ENCODE measurements at places on chromosomes 6 and 20.

- DNase-seq, result no peak
These were observed 159.9 kb downstream of the OR2B2 start for GRCh38 chr6:27752038-27752885.

GRCh38 chr6:108942556-108943492, 94.6 kb downstream of the ARMC2 start:
- no peak for DNase-seq

GRCh38 chr6:150666071-150666470, 66.4 kb downstream of the PLEKHG1 start:
- DNase-seq, result no peak

GRCh38 chr6:141956868-141957267, 175.9 kb upstream of the GJE1 start:
- DNase-seq, result no peak

GRCh38 chr6:3122823-3123182, 4.3 kb downstream of the BPHL start:
- no peak for DNase-seq

- no peak for DNase-seq
These were observed 115.9 kb downstream of the QRSL1 start for GRCh38 chr6:106745197-106745770.

GRCh38 chr6:18306977-18307376, 42.6 kb upstream of the DEK start:
- DNase-seq, result no peak

DNA sequence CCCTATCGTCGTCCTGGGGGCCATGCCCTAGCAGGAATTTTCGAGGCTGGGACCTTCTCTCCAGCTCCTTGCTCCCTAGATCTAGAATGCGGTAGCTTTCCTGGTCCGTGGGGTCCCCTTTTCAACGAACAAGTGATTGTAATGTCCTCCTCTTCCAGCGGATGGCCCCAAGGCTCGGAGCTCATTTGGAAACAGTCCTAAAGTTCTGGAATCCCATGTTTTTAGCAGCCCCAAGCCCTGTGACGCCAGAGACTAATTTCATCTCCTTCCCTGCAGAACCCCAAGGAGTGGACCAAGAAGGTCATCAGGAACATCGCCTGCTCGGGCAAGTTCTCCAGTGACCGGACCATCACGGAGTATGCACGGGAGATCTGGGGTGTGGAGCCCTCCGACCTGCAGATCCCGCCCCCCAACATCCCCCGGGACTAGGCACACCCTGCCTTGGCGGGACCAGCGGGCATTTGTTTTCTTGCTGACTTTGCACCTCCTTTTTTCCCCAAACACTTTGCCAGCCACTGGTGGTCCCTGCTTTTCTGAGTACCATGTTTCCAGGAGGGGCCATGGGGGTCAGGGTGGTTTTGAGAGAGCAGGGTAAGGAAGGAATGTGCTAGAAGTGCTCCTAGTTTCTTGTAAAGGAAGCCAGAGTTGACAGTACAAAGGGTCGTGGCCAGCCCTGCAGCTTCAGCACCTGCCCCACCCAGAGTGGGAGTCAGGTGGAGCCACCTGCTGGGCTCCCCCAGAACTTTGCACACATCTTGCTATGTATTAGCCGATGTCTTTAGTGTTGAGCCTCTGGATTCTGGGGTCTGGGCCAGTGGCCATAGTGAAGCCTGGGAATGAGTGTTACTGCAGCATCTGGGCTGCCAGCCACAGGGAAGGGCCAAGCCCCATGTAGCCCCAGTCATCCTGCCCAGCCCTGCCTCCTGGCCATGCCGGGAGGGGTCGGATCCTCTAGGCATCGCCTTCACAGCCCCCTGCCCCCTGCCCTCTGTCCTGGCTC, 48.5 kb downstream of the PYGB start:
- no peak for DNase-seq

DNA sequence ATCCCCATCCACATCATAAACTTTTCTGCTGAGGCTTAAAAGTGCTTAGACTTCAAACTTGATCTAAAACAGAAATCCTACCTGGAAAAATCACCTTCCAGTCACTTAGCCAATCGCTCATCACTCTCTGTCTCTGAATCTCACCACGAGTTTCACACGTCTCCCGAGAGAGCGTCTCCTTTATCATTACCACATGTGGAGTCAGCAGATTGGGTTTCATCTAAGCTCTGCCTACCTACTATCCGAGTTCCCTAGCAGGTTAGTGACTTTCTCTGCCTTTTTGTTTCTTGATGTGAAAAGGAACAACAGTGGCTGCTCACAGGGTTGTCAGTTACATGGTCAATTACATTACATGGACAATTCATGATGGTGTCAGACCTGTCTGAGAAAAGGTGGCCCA, 286.2 kb downstream of the ESR1 start:
- DNase-seq, result no peak

DNA sequence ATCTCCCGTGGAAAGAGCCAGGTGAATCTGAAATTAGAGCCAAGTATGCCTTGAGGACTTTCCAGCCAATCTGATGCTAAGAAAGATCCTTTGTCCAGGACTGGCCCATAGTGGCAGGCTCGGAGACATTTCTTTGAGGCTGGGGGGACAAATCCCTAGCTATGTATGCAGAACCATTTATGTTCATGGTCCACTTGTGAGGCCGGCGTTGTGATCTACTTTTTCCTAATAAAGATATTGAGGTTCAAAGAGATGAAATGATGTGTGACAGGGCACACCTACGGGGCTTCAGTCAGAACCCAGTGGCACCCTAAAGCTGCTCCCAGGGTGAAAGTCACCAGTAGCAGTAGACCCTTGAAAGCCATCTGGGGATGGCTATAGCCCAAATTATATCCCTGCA, 120.3 kb upstream of the MAFB start:
- no peak for DNase-seq

GRCh38 chr6:97497713-97498331, 214.8 kb upstream of the MMS22L start:
- no peak for DNase-seq

- DNase-seq, result no peak
These were observed 6.3 kb upstream of the CSE1L start for GRCh38 chr20:49039854-49040253.

GRCh38 chr6:16759181-16759645, 2.0 kb downstream of the ATXN1 start:
- no peak for DNase-seq

DNA sequence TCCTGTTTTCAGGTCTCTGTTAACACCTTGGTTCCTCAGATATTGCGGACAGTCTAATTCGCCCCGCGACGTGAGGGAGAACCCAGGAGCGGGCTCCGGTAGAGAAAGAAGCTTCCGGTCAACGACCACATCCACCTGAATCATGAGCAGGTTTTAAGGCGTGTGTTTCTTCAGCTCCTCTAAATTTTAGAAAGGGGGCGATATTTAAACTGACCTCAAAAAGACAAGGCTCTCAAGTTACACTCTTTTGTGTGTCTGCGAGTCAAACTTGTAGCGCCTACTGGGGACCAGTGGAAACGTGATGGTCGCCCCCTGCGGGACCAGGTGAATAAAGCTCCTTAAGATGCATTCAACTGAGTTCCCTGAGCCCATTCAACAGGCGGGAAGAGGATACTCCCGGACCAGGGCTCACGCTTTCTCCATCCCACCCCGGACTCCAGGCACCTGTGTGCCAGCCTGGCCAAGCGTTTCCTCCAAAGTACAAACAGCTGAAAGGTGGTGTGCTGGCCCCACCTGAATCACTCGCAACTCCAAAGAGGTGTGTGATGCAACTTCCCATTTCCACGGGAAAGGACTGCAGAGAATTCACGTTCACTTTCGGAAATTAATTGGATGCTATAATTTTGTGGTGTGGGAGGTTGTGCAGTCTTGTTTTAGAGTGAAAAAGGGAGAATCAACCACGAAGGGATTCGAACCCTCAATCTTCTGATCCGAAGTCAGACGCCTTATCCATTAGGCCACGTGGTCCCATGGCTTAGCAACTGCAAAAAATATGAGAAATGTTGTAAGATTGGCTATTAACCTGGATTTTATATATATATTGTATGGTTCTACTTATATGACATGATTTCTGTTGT, 17.0 kb downstream of the GPX5 start:
- DNase-seq, result no peak

DNA sequence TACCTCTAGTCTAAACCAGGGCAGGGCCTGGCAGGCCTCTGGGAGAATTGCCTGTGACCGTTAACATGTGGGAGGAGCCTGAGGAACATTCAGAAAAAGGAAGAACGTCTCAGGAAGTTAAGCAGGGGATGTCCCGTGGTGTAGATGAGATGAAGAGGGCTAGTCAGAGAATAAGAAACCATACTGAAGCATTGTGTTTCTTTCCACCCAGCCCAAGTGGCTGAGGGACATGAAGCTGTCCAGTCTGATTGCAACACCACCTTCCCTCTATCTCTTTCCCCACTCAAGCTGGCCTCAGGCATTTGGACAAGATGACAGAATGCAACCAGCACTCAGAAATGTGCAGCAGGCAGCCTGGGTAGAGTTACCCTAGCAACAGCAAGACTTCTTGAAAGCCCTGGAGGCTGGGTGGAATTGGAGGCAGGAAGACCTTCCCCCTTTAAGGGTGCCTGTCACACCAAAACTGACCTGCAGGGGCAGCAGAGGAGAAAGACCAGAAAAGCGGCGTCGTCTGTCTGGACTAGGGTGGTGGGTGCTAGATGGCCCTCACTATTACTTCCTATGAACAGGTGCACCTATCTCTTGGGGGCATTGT, 186.1 kb downstream of the UNC5CL start:
- DNase-seq, result no peak

GRCh38 chr6:157098999-157099398, 224.3 kb downstream of the TMEM242 start:
- no peak for DNase-seq

- no peak for DNase-seq
These were observed 220.5 kb downstream of the SYNE1 start for GRCh38 chr6:152416652-152417051.

GRCh38 chr6:79544939-79545450, 7.8 kb upstream of the LCA5 start:
- DNase-seq, result peak; percentile 83

- DNase-seq, result no peak
These were observed 403.1 kb upstream of the ID4 start for GRCh38 chr6:19434065-19434464.

DNA sequence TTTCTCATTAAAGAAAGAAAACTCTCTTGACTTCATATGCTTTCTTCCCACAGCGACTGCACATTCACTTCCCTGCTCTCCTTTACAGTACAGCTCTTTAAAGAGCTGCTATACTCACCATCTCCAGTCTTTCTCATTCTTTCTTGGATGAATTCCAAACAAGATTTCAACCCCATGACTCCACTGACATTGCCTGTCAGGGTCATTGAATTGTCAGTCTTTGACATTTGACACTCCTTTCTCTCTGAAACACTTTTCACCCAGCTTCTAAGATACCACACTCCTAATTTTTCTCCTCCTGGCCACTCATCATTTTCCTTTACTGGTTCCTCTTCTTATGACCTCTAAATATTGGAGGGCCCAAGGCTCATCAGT, 811 bp upstream of the ARMH2 start:
- DNase-seq, result no peak

DNA sequence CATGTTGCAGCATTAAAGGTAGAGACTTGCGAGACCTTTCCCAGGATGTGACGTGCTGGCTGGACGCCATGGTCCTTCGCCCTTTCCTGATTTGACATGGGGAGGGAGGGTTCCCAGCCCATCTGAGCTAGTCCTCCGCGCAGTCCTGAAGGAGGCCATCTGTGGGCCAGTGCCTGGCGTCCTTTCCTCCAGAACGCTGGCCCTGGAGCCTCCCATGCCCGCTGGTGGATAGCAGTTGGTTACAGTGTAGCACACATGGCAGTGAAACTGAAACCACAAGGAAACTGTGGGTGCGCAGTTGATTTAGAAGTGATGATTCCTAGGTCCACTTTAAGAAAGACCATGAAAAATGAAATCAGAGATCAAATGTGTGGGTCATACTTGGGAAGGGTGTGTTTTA, 193.7 kb downstream of the CDH4 start:
- DNase-seq, result no peak

GRCh38 chr6:39495640-39496039, 173.1 kb upstream of the KCNK16 start:
- DNase-seq, result no peak

- DNase-seq, result no peak
These were observed 140.4 kb upstream of the SUPT3H start for GRCh38 chr6:45518013-45518720.

GRCh38 chr20:56359212-56360132, 698 bp downstream of the FAM210B start:
- DNase-seq, result peak; percentile 79

GRCh38 chr6:66103954-66104353, 396.9 kb upstream of the EYS start:
- no peak for DNase-seq

DNA sequence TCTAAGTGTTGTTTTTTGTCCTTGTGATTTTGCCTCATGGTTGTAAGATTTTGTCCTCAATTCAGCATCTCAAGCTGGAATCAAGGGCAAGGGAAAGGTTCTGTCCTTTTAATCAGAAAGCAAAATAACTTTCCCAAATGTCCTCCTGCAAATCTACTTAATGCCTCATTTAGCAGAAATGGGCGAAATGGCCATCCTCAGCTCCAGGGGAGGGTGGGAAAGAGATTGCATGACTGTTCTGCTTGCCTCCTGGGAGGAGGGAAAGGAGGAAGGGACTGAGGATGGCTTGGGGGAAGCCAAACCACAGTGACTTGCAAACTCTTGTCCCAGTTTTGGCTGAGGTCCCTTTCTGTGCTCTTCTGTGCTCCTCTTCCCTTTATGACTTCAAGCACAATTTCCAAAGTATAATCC, 43.4 kb downstream of the TNFAIP3 start:
- peak; percentile 78 for DNase-seq

- DNase-seq, result no peak
These were observed 2.9 kb downstream of the FRK start for GRCh38 chr6:116057766-116058165.

DNA sequence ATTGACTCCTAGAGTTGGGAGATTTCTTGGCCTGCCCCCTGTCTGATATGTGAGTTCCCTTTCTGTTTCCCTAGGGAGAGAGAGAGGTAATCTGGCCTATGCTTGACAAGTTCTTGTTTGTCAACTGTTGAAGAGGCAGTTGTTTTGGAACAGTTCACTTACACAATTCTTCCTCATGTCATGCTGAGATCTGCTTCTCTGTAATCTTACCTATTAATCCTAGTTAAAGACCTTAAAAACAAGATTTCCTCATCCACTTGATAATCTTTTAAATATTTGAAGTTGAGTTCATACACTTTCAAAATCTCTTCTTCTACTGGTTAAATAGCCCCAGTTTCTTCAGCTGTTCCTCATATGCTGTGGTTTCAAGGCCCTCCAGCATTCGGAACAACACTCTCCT, 89.9 kb downstream of the FIG4 start:
- no peak for DNase-seq

GRCh38 chr20:44461142-44461802, 14.4 kb upstream of the TTPAL start:
- no peak for DNase-seq

DNA sequence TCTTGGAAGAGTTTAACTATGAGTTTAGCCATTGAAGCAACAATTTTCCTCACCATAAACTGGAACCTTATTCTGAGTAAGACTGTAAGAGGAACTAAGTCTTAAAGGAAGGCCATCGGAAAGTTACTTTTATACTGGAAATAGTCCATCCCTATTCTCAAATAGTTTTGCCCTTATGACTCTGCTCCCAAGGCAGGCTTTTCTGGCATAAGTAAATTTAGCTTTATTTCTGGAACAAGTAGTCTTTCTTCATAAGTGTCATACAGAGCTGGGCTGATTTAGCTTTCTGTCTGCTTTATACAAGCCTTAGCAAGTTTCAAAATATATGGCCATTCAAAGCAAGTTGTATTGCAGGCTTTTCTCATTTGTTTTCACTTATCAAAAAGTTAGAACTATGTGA, 328.1 kb downstream of the HACE1 start:
- no peak for DNase-seq
